D721Med (cell line): ENCODE measurements at places on chromosomes 12 and 14.

DNA sequence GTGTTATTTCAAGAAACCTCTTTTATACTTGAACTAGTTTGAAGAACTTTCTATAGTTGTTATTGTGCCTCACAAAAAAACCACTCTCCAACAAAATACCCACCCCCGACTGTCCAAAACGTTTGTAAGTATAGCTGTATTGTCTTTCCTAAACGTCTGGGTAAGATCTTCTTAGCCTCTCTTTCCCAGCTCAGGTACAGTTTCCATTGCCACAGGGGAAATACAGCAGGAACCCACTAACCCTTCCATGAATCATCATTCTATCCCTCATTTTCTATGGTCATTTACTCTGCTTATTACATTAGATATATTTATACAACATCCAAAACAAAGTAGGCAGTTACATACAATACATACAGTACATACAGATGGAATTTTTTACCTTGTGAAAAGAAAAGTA, 70.8 kb downstream of the ZFC3H1 start:
- DNase-seq = no peak

DNA sequence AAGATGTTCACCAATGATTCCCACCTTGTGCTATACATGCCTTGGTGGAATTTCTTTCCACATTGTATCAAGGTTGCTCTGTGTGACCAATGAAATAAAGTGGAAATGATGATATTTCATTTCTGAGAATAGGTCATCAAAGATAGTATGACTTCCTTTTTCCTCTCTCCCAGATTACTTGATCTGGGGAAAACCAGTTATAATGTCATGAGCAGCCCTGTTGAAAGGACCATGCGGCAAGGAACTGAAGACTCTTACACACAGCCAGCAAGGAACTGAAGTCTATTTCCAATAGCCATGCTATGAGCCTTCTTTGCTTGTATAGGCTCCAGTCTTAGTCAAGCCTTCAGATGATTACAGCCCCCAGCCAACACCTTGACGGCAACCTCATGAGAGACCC, 11.7 kb downstream of the KLRD1 start:
- DNase-seq = no peak

- DNase-seq = no peak
Measured at GRCh38 chr12:61781021-61781581, 479.1 kb upstream of the USP15 start.

GRCh38 chr12:9349888-9350885, 142.0 kb upstream of the PZP start:
- no peak for DNase-seq

GRCh38 chr12:54562750-54563356, 13.5 kb downstream of the PDE1B start:
- DNase-seq = no peak

DNA sequence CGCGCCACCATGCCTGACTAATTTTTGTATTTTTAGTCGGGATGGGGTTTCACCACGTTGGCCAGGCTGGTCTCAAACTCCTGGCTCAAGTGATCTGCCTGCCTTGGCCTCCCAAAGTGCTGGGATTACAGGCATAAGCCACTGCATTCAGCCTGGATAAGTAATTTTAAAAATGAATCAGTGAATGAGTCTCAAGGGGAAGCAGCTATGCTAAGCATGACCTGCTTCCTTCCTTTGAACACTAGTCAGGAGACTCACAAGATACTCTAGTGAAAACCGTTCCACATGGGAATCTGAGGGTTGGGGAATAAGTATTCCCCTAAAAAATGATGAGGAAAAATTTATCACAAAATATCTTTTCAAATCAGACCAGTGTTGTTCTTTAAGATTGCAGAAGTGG, 10.7 kb upstream of the FAM234B start:
- DNase-seq = no peak

DNA sequence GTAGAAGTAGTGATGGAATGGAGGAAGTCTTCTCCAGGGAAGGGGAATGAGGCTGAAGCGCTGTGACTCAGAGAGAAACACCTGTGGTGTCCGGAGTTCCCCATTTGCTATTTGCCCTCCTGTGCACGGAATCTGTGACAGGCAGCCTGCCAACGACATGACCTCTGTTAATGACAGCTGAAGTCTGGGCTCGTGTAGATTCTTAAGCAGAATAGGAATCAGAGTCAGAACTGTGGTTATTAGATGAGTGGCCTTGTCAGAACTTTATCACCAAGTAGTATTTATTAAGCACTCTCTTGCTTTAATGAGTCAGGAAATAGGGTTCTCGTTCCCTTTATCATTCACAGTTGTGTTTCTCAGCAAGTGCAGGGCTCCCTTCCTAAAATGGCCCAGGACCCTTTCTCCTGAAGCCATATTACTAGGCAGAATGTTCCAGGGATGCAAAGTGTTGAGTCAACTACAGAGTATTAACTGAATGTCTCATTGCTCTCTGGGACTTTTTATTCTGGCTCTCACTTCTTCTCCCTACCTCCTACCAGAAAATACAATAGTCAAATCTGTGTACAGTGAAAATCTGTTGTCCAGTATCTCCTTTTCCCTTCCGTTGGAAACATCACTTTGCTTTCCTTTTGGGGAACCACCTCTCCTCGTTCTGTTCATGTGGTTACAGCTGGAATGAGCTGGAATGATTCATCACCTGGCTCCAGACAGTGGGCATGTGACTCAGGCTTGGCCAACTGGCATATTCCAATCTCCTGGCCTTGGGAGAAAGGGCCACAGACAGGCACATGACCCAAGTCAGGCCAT, 77.8 kb upstream of the MAX start:
- DNase-seq = no peak

DNA sequence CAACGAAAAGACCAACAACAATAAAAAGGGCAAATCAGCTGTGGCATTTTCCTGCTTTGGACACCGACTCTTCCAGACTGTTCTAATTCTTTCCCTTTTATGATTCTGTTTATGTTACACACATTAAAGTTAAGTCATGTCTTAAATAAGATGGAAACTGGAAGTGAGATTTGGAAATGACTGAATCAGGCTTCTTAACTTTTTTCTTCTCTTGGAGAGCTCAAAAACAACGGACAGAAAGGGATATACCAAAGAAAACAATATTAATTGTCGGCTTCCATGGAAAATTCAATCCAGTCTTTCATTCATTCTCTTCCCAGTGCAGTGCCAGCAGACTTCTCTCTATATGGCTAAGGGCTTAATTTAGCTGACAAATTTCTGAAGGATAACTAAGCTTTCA, 214.9 kb upstream of the DDHD1 start:
- no peak for DNase-seq
